ENCODE measurements at places on chromosomes 3 and 15.

- no peak for DNase-seq
These were observed 68.0 kb downstream of the SMARCC1 start for GRCh38 chr3:47713655-47714054.

GRCh38 chr3:99678023-99678422 lies 39.6 kb downstream of the COL8A1 start:
- no peak for DNase-seq

GRCh38 chr15:40923551-40923950 lies 5.6 kb upstream of the DLL4 start:
- DNase-seq = no peak

- no peak for DNase-seq
These were observed 164.0 kb upstream of the TBL1XR1 start for GRCh38 chr3:177361081-177361938.

DNA sequence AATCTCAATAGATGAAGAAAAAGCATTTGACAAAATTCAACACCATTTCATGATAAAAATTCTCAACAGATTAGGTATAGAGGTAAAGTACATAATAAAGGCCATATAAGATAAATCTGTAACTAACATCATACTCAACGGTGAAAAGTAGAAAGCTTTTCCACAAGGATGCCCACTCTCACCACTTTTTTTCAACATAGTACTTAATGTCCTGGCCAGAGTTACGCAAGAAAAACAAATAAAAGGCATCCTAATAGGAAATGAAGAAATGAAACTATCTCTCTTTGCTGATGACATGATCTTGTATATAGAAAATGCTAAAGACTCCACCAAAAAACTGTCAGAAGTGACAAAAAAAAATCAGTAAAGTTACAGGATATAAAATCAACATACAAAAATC lies 33.0 kb downstream of the THBS1 start:
- DNase-seq = no peak

- DNase-seq = no peak
These were observed 22.8 kb upstream of the TM2D3 start for GRCh38 chr15:101675015-101675414.

DNA sequence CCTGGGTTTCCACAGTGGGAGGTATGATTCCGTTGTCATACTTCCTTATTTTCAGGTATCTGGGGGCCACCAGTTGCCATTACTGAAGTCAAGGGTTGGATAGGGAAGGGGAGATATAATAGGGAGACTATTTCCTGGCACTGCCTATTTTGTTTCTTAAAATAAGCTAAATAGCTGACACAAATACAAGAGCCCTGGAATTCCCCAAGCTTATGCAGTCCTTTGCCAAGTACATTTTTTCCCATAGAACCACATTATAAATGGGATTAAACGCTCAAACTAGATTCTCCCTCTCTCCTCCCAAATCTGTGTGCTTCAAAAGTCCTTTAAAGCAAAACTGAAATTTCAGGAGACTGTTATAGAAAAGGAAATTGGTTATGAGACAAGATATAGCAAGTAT lies 68.7 kb downstream of the AP4E1 start:
- DNase-seq = no peak

- DNase-seq = peak; percentile 28
These were observed 61.7 kb downstream of the FNDC3B start for GRCh38 chr3:172101107-172101506.

- DNase-seq = no peak
These were observed 153.0 kb downstream of the ZNF621 start for GRCh38 chr3:40677749-40678148.

DNA sequence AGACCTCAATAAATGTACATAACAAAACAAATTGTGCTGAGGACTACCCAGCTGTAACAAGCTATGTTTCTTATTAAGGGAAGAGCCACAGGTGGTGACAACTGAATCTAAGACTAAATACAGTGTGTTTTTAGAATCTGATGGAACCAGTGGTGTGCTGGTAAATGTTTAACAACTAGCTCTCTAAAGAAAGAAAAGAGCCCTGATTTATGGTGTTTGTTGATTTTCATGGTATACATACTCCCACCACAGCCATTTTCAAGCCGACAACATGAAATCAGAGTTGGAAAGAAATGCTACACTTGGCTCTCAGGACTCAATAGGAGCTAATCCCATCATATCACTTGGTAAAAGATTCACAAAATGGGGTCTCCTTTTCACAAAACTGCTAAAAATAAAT lies 89.8 kb upstream of the FNDC3B start:
- DNase-seq = no peak

GRCh38 chr3:38207254-38208003 lies 42.1 kb downstream of the OXSR1 start:
- no peak for DNase-seq

GRCh38 chr15:79919090-79919748 lies 22.4 kb upstream of the MTHFS start:
- no peak for DNase-seq

- DNase-seq = no peak
These were observed 75.6 kb upstream of the PRICKLE2 start for GRCh38 chr3:64300790-64301423.

DNA sequence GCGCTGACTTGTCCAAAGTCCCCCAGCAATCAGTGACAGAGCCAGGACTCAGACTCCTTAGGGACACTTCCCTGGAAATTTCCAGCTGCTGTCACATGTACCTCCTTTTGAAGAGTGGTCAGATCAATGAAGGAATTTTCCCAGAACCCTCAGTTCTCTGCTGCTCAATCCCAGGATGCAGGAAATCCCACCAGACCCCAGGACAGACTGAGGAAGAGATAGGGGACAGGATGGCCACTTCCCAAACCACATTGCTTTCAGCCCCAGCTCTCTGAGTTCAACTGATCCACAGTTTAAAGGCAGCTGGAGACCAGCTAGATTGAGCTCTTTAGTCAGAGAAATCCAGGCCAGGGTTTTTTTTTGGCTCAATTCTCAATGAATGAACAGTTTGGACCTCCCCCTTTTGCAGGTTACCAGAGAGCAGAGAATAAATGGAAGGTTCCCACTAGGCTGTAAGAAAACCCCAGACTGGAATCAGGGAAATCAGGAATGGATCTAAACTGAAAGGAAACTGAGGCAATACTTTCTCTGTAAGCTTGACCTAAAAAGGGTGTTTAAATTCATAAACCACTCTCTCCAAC lies 1.5 kb downstream of the CYP1A1 start:
- peak; percentile 18 for DNase-seq

DNA sequence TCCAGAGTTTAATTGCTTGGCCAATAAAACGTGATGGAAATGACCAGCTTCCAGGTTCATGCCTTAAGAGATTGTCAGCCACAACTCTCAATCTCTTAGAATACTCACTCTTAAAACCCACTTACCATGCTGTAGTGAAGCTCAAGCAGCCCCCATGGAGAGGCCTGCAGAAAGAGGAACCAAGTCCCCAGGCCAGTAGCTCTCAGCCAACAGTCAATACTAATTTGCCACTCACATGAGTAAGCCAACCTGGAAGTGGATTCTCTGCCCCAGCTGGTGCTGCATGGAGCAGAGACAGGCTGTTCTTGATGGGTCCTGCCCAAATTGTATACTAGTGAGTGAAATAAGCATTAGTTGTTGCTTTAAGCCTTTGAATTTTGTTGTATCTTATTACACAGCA lies 155.9 kb downstream of the OXSM start:
- no peak for DNase-seq

DNA sequence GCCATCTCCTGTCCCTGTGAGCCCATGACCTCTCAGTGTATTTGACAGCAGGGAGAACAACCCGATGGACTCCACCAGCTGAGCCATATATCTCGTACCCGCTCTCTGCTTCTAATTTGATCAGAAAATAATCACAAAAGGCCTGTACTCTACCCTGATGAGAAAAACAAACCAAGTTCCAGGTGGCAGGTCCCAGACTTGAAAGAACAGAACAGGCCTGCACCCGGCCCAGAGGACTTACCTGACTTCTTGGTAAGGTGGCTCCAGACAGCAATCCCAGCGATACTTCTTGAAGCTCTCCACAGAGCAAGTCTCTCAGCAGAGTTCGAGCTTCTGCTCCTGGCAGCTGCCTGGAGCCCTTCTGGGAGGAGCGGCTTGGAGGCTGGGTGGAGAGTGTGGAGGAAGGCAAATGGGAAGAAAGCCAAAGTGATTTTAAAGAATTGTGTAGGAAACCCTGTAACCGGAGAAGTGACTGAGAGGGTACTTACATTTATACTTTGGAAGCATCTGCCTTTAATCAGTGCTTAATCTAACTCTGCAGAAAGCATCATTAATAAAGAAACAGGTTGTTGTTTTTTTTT lies 91.6 kb downstream of the SCN11A start:
- DNase-seq = no peak

DNA sequence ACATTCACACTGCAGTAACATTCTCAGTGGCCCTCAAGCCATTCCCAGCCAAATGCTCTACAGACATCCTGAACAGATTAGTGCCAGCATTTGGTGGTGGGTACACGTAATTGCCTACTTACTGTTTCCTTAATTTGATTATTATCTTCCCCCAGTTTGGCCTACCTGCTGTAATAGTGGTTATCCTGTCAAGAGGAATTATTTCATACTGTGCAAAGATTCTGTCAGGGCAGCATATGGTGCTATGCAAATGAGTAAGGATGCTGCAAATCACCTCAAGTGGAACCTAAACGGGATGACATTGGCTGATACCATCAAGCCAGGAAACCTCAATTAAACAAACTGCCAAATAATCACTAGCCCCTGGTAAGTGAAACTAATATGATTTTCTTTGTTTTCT lies 88.7 kb downstream of the SEMA6D start:
- DNase-seq = no peak

- peak; percentile 55 for DNase-seq
These were observed 235.5 kb downstream of the OPA1 start for GRCh38 chr3:193828477-193828876.

GRCh38 chr3:34534013-34534412 lies 735.6 kb downstream of the PDCD6IP start:
- DNase-seq = no peak

GRCh38 chr3:136973352-136973751 lies 15.6 kb downstream of the IL20RB start:
- DNase-seq = no peak

- DNase-seq = no peak
These were observed 49.8 kb downstream of the KCNMB2 start for GRCh38 chr3:178586076-178586475.

- DNase-seq = no peak
These were observed 46.4 kb upstream of the TM4SF4 start for GRCh38 chr3:149428087-149428486.

GRCh38 chr15:83732196-83732595 lies 78.3 kb downstream of the ADAMTSL3 start:
- no peak for DNase-seq

DNA sequence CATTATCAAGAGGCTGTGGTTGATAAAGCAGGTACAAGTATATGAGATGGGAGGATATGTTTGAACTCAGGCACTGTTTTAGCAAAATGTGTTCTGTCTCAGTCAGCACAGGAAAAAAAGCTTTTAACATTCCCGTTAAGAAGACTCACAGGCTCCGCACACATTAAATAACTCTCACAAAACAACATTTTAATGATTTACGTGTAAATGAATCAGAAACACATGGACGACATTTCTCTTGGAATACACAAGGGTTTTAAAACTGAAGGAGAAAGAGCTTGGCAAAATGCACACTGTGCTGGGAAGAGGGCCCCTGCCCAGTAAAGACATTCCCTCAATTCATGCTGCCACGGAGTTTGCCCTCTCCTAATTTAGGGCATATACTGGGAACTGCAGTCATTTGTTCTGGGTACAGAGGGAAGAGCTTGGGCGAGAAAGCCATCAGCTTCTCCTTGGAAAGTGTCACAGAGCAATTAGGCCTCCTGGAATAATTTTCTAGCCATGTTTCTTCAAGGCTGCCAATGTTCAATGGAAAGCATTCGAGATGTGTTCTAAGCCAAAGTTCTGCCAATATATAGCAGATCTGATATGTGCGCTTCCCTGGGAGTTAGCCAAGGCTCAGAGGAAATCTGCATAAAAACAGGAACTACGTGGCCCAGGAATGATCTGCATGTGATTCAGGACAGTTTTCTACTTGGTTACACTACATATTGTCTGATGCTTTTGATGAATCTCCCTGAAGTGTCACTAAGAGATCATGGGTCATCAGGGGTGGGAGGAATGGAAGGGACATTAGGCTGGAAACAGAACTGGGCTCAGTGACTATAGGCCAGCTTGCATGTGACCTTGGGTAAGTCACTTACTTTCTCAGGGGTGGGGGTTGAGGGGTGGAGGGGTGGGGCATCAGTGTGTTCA lies 2.2 kb upstream of the MASP1 start:
- DNase-seq = no peak

Measured in NCI-H2029 (cell line).